Kasumi-1 (cell line): ENCODE measurements at places on chromosomes 1 and 21.
A peak's percentile ranks its signal among the peaks of the same experiment; 100 is the strongest.

DNA sequence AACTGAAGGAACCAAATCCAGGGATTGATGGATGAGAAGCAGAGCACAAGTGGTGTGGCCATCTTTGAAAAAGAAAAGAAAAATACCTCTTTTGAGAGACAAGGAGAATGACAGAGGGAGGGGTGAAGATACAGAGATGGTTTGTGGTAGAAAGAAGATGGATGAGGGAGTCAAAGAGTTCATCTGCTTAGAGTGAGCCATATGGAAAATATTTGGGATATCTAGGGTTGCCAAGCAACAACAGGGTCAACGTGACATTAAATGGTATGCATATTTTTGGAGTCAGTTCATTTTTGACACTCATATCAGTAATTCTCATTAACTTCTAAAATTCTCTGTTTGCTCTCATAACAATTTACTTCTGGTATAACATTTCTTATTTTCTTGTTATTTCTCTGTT lies 50.7 kb downstream of the MACF1 start:
- DNase-seq = no peak

DNA sequence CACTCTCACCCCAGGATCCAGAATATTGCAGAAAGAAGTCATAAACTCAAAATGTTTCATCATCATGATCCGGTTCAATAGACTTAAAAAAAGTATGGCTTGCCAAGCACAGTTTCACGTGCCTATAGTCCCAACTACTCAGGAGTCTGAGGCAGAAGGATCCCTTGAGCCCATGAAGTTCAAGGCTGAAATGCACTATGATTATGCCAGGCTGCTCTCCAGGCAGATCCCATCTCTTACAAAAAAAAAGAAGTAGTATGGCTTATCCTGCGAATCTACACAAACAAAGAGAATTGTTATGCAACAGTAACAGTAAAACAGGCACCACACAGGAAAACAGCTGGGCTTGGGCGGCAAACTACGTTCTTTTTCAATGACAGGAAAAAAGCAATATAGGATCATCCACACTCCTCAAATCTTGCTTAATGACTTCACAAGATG lies 76.2 kb downstream of the EIF4G3 start:
- DNase-seq = peak; percentile 81

- DNase-seq = no peak
Measured at GRCh38 chr1:223068900-223069665, 74.0 kb downstream of the TLR5 start.

GRCh38 chr1:37156646-37157045 lies 122.3 kb upstream of the GRIK3 start:
- no peak for DNase-seq

DNA sequence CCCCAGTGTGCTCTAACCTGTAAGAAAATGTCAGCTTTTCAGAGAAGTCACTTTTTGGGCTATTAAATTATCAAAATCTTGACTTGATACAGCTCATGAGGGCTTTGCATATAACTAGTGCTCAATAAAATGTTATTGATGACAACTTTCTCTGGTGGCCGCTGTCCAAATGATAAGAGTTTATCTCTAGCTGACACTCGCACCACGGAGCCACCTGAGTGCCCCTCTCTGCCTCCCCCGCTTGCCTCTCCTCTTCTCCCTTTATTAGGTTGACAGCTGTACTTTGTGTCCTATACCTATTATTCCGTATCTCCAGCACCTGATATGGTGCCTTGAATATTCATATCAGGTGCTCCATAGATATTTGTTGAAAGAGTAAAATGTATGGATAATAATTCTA lies 82.8 kb downstream of the PHTF1 start:
- DNase-seq = no peak

DNA sequence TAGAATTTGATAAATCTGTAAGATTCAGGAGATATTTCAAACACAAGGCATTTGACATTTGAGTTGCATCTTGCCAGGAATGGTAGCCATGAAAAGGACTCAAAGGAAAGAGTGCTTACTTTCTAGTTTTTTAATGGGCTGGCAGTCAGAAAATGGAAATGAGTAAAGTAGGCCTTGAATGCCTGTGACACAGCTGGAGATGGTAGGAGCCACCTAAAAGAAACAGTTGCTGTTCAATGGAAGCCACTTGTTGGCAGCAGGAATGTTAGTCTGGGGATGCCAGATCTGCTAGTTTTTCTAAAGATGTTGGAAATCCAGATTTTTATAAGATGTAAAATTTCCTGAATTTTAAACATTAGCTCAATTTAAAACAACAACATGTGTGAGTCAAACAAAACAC lies 43.6 kb downstream of the CACHD1 start:
- DNase-seq = no peak
